ENCODE measurements at places on chromosomes 2 and 18.

DNA sequence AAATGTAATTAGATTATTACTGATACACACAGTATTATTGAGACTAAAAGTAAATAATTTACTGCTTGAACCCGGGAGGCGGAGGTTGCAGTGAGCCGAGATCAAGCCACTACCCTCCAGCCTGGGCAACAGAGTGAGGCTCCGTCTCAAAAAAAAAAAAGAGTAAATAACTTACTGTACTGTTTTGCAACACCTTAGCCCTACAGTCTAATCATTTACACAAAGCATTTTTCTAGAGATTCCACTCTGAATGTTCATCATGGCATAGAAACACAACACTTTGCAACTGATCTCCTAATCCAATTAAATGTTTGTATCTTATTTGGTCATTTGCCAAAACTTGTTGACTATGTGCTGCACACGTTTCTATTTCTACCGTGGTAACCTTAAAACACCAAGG, 23.4 kb upstream of the RMP24 start:
- DNase-seq: no peak

GRCh38 chr2:98720286-98720685, 10.6 kb downstream of the MGAT4A start:
- no peak for DNase-seq

GRCh38 chr2:15169326-15170069, 391.6 kb downstream of the NBAS start:
- DNase-seq: no peak

GRCh38 chr2:60857056-60857455, 24.3 kb upstream of the REL start:
- no peak for DNase-seq

GRCh38 chr2:105793196-105793975, 48.7 kb downstream of the NCK2 start:
- no peak for DNase-seq

GRCh38 chr2:223501641-223502040, 100.5 kb downstream of the SCG2 start:
- no peak for DNase-seq

Data from pons (tissue), 1 donor.